Skeletal muscle cell (primary cell): ENCODE measurements at places on chromosomes 4 and X.

DNA sequence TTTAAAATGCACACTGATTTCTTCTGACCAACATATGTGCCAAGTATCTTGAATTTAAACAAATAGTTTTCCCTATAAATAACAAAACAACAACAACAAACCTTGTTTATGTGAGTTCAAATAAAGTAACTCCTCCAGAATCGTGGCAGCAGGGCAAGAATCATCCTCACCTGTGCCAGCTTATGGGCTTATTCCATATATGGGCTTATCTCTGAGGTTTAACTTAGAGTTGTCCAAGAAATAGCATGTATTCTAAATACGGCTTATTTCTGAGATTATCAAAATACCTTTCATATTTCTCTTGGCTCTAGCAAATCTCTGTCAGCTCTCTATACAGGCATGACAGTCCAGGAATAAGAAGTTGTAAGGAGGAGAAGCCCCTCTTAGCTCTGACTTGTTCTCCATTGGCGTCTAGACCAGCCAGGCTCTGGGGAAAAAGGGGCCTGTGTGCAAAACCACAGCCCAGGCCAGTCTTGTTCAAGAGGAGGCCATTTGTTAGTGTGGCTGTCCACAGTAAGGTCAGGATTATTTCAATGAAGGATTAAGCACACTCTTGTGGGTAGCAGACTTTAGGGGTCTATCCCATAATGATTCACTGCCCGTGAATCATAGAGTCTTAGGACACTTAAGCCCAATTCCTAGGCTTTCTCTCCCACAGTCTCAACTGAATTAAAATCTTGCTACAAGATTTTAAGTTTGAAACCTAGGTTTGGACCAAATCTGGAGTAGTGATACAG, 63.2 kb downstream of the FRAS1 start:
- DNase-seq: no peak

- no peak for DNase-seq
Observed at GRCh38 chr4:91302120-91302519, 1001.6 kb upstream of the GRID2 start.

DNA sequence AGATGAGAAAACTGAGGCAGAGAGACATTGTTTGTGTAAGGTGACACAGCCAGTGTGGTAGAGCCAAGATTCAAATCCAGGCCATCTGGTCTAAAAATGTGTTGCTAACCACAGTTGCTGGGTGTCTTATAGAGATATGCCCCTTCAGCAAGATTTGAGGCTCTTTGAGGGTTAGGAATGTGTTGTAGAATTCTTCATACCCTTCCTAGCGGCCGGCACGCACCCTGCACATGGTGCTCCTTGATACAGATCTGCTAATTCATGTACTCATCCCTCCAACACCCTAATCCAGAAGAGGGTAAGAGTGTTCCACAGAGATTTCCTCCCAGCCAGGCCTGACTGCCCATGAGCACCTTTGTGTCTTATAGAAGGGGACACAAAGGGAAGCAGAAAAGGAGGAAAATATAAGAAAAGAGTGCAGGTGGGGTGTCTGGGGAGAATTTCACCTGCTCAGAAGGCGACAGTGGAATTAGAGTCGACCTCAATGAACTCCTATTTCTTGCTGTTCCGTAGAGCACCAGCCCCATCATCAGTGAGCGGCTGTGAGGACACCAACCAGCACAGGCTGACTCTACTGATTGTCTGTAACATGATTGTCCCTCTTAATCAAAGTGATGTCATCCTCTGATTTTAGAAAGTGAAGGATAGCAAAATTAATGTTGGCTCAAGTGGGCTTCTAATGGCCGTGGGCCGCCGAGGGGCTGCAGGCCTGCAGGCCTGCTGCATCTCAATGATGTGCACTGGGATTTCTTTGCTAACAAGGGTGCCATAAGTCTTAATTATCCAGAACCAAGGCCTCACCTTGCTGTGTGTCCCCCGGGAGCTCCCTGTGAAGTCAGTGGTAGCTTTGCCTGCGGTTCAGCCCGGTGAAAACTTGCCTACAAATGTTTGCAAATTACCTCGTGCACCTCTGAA, 24.2 kb upstream of the SMIM20 start:
- DNase-seq: no peak

GRCh38 chr4:7701866-7702649, 237.6 kb downstream of the AFAP1 start:
- no peak for DNase-seq

- DNase-seq: no peak
Observed at GRCh38 chrX:68832516-68833447, 4.0 kb downstream of the EFNB1 start.

DNA sequence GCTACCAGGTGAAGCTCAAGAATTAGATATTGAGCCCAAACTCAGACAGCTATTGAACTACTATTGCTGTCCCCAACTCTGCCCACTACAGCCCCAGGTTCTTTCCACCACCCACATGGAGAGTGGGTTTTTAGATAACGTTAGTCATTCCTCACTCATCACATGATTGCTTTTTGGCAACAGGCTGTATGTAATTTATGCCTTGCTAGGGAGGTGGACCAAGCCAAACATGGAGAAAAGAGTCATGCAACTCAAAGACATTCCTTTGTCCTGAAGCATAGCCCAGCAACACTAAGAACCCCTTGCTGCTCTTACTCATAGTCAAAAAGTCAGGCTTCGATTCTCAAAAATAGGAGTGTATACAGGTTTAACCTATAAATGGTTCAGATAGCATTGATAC, 275.9 kb upstream of the VCX3A start:
- no peak for DNase-seq

- DNase-seq: no peak
Observed at GRCh38 chrX:84924624-84925023, 79.1 kb upstream of the APOOL start.

- DNase-seq: no peak
Observed at GRCh38 chrX:43504394-43504793, 151.7 kb upstream of the MAOA start.

GRCh38 chr4:26148927-26149326, 171.9 kb upstream of the RBPJ start:
- no peak for DNase-seq

GRCh38 chr4:38905652-38906385, 38.2 kb downstream of the FAM114A1 start:
- DNase-seq: no peak

GRCh38 chr4:187910741-187911140, 84.8 kb upstream of the ZFP42 start:
- DNase-seq: no peak

GRCh38 chrX:72540318-72540717, 32.3 kb downstream of the HDAC8 start:
- no peak for DNase-seq

GRCh38 chr4:110271986-110272385, 73.6 kb upstream of the ELOVL6 start:
- DNase-seq: no peak

DNA sequence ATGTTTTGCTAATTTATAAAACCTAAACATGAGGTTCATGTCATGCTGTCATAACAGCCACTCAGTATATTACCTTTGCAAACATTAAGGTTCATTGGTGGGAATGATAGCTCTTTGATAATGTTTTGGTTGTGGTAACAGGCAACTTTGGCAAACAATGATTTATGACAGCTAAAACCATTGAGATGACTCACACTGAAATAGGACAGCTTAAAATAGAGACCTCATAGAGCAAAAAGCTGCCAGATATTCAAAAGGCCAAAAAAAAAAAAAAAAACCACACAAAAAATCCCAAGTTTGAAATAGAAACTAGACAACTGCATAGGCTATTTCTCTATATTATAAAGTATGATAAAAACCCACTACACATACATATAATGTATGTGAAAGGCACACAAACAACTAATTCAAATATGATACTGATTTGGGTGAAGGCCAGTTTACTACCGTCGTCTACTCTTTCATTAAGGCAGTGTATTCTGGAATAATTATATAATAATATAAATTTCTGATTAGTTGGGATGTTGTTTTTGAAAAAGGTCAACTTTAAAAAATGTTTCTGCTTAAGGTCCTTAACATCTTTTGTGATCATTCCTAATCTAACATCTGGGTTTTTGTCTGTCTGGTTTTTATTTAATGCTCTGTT, 646.0 kb upstream of the PITX2 start:
- peak; percentile 26 for DNase-seq

DNA sequence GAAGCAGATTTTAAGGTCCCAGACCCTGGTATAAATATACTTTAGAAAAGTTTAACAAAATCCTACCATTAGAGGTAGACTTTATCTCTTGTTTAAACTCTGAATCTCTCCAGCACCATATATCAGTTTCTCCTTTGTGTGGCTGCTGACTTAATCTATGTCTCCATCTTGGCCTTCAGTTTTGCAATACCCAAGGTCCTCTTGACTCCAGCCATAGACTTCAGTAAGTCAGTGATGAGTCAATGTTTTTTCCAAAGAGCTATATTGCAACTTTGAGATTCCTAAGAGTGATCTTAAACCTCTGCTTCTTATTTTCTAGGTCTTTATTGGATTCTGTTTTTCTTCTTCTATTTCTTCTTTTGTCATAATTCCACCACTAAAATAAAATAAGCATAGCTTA, 50.8 kb upstream of the ADGRL3 start:
- peak; percentile 64 for DNase-seq

DNA sequence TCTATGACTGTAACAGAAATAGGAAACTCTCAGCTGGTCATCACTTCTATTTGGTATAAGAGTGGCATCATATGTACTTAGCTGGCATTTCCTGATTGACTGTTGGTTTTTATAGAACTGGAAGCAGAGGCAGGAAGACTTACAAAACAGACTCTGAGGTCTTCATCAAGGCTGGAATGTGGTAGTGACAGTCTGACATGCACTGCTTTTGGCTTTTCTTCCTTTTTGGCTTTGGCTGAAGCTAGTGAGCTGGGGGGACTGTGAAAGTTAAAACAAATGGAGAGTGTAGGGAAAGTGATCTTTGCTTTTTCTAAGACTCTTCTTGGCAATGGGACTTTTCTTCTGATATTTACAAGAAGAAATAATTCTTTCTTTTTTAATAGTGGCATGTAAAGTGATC, 121.1 kb upstream of the SLC4A4 start:
- no peak for DNase-seq

DNA sequence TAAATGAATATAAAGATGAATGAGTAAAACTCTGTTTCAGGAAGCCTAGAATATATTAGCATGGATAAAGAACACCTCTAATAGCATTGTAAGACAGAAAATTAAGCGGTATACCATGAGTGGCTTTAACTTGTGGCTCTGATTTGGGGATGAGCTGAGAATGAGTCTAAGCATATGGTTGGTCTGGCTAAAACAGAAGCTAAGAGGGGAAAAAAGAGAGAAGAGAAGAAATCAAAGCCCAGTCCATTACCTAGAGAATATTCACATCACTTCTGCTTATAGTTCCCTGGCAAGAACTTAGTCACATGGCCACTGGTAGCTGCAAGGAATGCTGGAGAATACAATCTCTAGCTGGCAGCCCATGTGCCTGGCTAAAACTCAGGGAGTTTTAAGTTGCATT, 414.5 kb downstream of the PRDM5 start:
- DNase-seq: no peak

DNA sequence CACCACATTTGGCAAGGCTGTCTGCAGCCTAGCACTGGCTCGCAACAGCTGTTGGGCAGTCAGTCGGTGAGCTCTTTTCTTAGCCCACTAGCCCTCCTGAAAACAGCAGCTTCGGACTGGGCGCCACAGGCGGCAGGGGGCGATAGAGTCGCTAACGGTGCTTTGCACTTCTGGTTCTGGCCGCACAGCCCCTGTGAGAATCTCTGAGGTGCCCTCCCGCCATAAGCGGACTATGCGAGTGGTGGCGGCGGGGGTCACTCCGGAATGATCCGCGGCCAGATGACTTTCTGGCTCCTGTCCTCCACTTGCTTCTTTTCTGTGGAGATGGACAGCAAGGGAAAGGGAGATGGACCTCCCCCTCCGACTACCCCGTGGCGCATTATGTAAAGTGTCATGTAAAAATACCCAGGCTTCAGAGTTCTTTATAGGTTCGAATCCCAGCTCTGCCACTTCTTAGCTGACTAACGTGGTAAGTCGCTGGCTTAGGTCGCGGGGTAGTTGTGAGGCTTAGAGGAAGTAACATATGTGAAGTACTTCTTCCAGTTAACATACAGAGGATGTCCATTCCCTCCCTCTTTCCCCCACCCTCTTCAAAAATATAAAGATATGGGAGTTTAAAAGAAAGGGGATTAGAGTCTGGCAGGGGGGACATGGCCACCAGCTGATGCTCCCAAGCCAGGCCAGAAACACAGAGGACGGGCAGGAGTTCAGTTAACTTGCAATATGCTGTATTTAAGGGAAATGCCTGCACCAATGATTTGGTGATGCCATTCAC, 11.0 kb downstream of the ARHGAP36 start:
- DNase-seq: no peak

- DNase-seq: no peak
Observed at GRCh38 chrX:129449148-129449547, 74.1 kb downstream of the SMARCA1 start.

- no peak for DNase-seq
Observed at GRCh38 chr4:145792429-145792828, 112.5 kb downstream of the C4orf51 start.

GRCh38 chr4:168480931-168481611, 779 bp upstream of the DDX60L start:
- DNase-seq: peak; percentile 54

DNA sequence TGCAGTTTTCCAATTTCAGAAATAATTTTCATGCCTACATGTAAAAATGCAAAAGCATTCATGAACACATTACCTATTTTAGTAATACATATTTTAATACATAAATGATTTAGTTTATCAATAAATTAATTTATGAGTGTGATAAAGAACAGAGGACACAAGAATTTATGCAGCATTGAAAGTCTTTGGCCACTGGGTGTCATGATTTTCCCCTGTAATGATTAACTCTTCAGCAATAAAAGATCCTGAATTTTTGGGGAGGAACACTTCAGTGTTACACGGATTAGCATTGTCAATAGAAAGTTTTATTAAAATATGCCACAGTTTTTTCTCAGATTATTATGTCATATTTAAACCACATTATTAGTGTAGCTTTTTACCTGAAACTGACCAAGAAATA, 8.6 kb upstream of the VCX2 start:
- DNase-seq: no peak

DNA sequence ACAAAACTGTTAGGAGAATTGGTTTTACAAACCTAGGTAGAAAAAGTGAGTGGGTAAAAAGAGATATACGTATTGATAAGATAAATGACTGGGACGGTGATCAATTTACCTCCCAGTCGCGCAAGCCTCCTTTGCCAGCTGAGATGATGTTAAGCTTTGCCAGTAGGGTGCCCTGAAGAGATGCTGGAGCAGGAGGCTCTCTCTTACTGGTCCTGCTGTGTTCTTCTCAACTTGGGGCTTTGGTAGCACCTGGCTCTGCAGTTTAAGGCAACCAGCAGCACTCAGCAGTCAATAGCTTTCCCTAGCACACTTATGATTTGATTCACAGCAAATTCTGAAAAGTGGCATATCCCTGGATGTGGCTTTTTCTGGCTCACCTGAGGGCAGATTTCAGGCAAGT, 1461.7 kb downstream of the ADGRL3 start:
- no peak for DNase-seq

- DNase-seq: peak; percentile 1
Observed at GRCh38 chrX:63784902-63785707, at the start of gene ARHGEF9. TSS of gene ARHGEF9 (minus strand) at chrX:63785214. CDS start at chrX:63785145, 69 bp downstream.

GRCh38 chrX:47311932-47312774, 58.2 kb upstream of the ZNF157 start:
- DNase-seq: peak; percentile 25

- no peak for DNase-seq
Observed at GRCh38 chrX:154094833-154095232, 2.7 kb downstream of the MECP2 start.

GRCh38 chrX:107712231-107713202, 63.1 kb downstream of the TSC22D3 start:
- peak; percentile 45 for DNase-seq
